ENCODE measurements at places on chromosomes 11 and 22. TPM values are rescaled to one million over a fixed set of nuclear protein-coding genes. Genes with fewer than 3 reads are reported as not detected.

GRCh38 chr11:102111787-102112508 lies 1.7 kb downstream of the YAP1 start:
- peak; percentile 15 for ATAC-seq

DNA sequence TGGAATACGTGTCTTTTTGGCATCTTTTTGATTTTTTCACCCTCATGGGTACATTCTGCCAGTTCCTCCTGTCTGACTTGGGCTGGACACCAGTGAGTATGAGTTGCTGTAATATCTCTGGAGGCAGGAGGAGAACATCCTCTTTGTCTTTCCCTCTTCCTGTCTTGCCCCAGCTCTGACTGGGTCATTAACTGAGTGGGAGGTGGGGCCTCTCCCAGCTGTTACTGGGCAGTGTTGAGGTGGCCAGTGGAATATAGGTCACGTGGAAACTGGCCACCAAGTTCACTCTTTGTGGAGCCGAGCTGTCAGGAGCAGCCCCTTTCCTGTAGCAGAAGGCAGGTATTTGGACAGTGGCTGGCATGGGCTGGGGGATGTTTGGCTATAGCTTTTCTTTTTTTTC lies 2.2 kb downstream of the GLB1L2 start:
- ATAC-seq: no peak

GRCh38 chr11:3109434-3109833 lies 52.2 kb upstream of the CARS1 start:
- ATAC-seq: no peak

DNA sequence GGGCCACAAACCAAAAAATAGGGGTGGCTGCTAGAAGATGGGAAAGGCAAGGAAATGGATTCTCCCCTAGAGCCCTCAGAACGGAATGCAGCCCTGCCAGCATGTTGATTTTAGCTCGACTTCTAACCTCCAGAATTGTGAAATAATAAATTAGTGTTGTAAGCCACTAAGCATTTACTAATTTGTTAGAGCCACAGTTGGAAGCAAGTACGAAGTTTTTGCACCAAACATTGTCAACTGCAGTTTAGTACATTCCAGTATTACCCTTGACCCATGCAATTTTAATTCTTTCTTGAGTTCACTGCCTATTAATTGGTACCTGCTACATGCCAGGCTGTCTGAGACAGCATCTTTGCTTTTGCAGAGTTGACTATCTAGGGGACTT lies 32.2 kb downstream of the PARVA start:
- ATAC-seq: no peak

DNA sequence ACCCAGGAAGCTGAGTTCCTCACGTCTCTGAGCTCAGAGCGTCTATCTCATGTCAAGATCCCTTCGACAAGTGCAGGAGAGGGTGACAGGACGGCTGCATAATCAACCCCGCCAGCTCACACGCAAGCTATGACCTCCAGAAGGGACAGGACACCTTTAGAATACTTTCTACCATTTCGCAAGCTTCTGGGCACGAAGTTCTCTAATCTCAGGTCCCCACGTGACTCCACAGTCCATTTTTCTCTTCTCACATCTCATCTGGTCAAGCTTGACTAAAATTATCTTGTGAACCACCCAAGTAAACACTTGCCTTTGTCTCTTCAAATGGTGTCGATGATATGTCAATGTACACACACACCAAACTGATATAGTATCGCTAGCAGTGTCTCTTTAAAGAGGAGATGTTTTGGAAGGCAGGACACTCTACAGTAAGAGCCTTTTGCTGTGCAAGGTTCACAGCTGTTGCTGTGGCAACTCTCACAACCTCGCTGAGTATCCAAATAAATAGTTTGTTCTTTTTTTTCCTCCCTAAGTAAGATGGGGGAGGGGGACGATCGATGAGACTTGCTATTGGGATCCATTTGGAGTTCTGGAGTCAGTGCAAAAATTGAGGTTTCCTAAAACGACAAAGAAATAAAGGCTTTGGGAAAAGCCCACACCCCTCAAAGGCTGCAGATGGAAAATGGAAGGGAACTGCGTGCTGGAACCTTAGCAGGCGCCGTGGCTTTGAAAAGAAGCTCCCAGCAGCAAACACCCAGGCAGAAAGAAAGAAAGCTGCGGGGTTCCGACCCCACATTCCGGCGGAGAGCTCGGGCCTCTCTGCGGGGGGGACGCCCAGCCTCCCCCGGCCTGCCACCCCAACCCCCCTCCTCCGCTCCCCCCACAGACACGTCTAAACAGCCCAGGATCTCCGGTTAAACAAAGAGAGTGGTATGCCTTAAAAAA lies 215.4 kb upstream of the UBASH3B start:
- peak; percentile 85 for ATAC-seq

DNA sequence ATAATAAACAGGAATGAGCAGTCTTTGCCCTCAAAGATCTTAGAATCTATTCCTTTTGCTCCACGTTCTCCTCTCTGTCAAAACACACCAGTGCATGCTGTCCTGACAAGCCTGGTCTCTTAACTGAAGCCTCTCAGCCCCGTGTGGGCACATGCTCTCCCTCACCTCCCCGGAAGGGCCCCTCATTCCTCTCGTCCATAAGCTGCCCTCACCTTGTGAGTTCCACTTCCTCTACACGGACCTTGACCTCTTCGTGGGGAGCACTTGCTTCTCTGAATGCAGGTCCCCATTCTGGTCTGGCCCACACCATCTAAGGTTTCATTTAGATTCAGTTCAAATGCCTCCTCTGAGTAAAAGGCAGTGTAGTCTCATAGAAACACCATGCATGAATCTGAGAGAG lies 412.3 kb upstream of the SYN3 start:
- no peak for ATAC-seq

- no peak for ATAC-seq
Measured at GRCh38 chr11:118111744-118112035, 24.9 kb upstream of the SMIM35 start.

DNA sequence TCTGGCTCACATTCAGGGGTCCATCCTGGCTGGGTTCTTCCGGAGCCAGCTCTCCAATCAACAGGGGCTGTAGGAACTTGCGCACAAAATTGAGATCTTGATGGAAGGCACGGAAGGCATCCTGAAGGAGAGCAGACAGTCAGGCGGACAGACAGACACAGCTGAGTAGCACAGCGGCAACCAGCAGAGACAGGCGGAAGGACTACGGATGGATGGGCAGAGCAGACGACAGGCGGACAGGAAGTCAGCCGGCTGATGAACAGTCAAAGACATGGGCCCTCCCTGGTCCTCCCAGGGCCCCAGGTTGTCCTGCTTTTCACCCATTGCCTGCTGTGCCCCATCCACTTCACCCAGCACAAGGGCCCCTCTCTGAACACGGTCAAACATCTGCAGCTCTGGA lies 11.3 kb downstream of the FADS3 start:
- ATAC-seq: no peak

DNA sequence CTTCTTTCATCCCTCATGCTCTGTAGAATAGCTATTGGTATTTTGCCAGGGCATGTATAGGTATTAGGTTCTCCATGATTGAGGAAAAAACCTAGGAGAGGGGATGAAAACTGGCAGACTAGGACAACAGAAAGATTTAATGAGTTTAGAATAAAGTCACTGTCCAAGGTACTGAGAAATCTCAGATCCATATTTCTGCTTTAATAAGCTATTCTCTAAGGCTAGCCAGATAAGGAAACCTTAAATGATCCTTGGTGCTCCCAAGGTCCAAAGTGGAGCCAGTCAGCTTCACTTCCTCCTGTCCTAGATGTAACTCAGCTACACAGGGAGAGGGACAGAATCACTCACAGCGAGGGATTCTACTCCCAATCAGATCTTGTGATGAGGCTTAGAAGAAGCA lies 13.7 kb upstream of the CSNK2A3 start:
- ATAC-seq: no peak

- ATAC-seq: no peak
Measured at GRCh38 chr22:46797355-46797754, 34.9 kb downstream of the TBC1D22A start.

DNA sequence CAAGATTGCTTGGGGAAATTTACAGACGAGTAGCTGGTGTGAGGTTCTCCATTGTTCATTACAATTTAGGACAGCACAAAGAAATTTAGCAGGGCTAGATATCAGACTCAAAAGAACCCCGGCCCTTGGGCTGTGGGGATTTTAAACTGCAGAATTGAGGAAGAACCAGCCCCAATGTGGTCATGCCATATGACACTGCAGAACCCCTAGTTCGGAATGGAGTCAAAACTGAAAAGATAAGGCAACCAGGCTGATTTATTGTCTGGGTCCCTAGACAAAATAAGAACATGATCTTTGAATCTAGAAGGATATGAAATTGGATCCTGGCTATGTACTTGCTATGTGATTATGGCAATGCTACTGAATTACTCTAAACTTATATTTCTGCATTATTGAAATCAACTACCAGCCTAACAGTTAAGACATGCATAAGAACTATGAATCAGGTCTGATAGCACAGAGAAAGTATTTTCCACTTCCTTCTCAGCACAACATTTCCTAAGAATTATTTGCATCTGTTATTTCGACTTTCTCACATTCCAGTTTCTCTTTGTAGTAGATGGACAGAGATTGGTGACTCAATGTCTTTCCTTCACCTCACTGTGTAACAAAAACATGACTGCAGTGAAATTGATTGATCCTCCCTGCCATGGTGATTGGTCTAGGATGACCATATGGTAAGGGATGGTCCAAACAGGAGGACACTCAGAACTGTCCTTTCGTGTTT lies 13.2 kb downstream of the MMP3 start:
- ATAC-seq: no peak

DNA sequence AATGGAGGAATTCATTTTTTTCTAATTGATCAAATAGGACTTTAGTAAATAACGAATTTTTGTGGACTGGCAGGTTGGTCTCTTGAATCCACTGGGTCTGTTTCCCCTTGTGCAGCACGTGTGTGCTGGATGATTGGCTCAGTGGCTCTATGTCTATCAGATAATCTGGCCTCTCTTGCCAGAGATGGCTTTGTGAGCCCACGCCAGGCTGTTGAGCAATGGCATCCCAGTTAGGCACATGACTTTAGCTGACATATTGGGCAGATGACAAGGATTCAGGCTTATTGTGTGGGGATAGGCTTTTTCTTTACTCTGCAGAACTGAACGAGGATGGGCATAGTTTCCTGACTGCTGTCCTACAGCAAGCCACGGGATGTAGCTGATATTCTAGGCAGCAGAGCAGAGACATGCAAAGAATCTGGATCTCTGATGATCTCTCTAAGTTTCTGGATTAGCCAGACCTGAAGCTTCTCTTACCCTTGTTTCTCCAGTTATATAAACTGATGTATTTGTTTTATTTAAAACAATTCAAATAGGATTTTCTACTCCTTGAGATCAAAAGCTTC lies 144.9 kb downstream of the ARHGAP42 start:
- no peak for ATAC-seq

- ATAC-seq: peak; percentile 55
Measured at GRCh38 chr22:41856469-41856868, 23.6 kb downstream of the SREBF2 start.

DNA sequence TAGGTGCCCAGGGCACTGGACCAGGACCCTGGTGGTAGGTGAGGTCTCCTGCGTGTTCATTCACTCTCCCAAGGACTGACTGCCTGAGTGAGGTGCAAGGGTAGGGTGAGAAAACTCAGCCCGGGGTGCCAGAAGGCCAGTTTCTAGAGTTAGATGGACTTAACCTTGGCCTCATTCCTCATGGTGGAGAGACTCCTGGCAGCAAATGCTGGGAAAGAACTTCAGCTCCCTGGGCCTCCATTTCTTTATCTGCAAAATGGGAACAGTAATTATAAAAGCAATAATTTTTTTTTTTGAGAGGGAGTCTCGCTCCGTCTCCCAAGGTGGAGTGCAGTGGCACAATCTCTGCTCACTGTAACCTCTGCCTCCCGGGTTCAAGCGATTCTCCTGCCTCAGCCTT lies 47.7 kb downstream of the TRIOBP start:
- ATAC-seq: no peak

The PHETA2 gene
- 0.83 TPM for total RNA-seq

The CDON gene
- 13.1 TPM for total RNA-seq

The KCNC1 gene
- total RNA-seq: 1.5 TPM

The INS gene
- total RNA-seq: not detected

The FOXRED1 gene
- total RNA-seq: 14.3 TPM

The ELFN2 gene
- 0.77 TPM for total RNA-seq

The RAG1 gene
- total RNA-seq: 0.18 TPM
